Renal cortex interstitium (tissue), 15 donors: ENCODE measurements at places on chromosomes 12 and 14. TPM values are rescaled to one million over a fixed set of nuclear protein-coding genes. Genes with fewer than 3 reads are reported as not detected.

Gene MYG1
- polyA plus RNA-seq: 53.7 TPM

Gene SYNJ2BP
- 38.8 TPM for polyA plus RNA-seq

Gene KRT75
- polyA plus RNA-seq: not detected

Gene CCDC197
- polyA plus RNA-seq: not detected

Gene RNASE1
- polyA plus RNA-seq: 142 TPM

Gene AGAP2
- 0.89 TPM for polyA plus RNA-seq

Gene PTPRR
- polyA plus RNA-seq: 0.66 TPM

Gene KLRG1
- 3.6 TPM for polyA plus RNA-seq

Gene SYNE2
- polyA plus RNA-seq: 113 TPM

Gene NKX2-1
- not detected for polyA plus RNA-seq

Gene EML1
- 34.6 TPM for polyA plus RNA-seq

Gene APEX1
- polyA plus RNA-seq: 308 TPM

Gene PLEK2
- polyA plus RNA-seq: 1.5 TPM

Gene KRT83
- polyA plus RNA-seq: not detected

Gene MDP1
- polyA plus RNA-seq: 13.5 TPM

Gene ANGEL1
- 39.2 TPM for polyA plus RNA-seq

Gene TAS2R10
- 3.3 TPM for polyA plus RNA-seq

Gene OR4E2
- polyA plus RNA-seq: not detected

Gene HNF1A
- polyA plus RNA-seq: 21.6 TPM

Gene SBNO1
- 34.2 TPM for polyA plus RNA-seq

Gene HCAR2
- 0.22 TPM for polyA plus RNA-seq

Gene ASPG
- polyA plus RNA-seq: 10.1 TPM

Gene VASH1
- polyA plus RNA-seq: 34.3 TPM

Gene ACSM4
- polyA plus RNA-seq: not detected

Gene SCN8A
- 2.8 TPM for polyA plus RNA-seq

Gene DNAJC22
- polyA plus RNA-seq: 22.1 TPM

Gene SERPINA3
- 0.45 TPM for polyA plus RNA-seq

Gene TGFB3
- 17.6 TPM for polyA plus RNA-seq

Gene CLEC4A
- 1.9 TPM for polyA plus RNA-seq

Gene RNU4-1
- not detected for polyA plus RNA-seq

Gene AQP6
- polyA plus RNA-seq: 27.6 TPM

Gene FOXM1
- 37.2 TPM for polyA plus RNA-seq
